T-helper 22 cell (primary cell): ENCODE measurements at places on chromosomes 5 and 9.
A peak's percentile ranks its signal among the peaks of the same experiment; 100 is the strongest.

- DNase-seq: no peak
Observed at GRCh38 chr5:74464512-74465209, 175.9 kb downstream of the ENC1 start.

GRCh38 chr9:116501871-116502270 is 185.2 kb upstream of the TRIM32 start:
- no peak for DNase-seq

DNA sequence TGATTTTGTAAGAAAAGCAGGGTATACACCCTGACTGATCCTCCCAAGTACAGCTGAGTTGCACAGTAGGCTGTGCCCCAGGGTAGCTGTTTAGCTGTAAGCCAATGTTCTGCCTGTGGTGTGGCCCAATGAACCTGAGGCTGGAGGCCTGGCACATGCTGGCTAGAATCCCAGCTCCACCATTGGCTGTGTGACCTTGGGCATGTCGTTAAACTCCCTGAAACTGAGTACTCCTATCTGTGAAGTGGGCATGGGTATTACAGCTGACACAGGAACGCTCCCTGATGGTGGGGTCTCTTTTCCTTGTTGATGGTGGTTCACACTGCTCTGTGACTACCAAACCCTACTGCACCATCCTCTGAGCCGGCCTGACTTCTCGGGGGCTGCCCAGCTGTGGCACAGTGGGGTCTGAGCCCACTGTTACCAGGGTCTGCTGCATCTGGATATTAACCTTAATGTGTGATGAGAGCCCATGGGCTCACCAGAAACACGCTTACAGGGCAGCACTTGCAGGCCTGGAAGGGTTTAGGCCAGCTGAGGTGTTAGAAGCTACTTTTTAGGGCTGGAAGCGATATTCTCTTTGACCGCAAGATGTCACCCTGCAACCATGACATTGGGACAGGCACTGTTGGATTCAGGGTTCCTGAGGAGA is 7.0 kb upstream of the GADD45G start:
- DNase-seq: peak; percentile 25

- DNase-seq: no peak
Observed at GRCh38 chr5:178471711-178472110, 118.5 kb downstream of the COL23A1 start.

DNA sequence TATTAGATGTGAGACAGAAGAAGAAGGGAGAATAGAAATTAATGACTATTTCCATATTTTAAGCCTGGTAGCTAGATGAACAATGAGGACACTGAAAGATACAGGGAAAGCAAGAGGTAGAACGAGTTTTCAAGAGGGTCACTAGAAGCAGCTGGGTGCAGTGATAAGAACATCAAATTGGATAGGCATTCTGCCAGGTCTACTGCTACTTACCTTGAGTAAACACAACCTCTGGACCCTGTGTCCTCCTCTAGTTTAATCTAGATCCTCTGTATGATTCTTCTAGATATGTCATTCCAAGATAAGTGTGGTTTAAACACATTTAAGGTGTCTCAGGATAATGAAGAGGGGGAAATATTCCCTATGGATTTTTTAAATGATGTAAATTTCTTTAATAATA is 31.2 kb downstream of the OTP start:
- DNase-seq: no peak

- no peak for DNase-seq
Observed at GRCh38 chr9:96136992-96137670, 164.8 kb downstream of the HSD17B3 start.

GRCh38 chr5:152288917-152289595 is 116.0 kb downstream of the NMUR2 start:
- no peak for DNase-seq

DNA sequence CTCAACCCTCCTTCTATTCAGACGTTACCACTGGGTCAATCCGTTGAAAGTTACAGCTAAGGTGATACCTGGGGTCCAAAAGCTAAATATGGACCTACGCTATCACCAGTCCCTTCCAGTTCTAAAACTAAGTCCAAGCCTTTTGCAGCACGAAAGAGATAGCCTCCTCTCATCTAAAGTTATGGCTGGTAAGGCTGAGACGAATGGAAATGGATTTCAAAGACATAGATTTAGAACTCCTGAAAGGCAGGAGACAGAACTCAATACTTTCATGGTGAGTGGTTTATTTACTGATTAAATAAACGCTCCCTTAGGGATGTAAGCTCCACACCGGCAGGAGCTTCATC is 751 bp upstream of the RIC1 start:
- DNase-seq: no peak
